ENCODE measurements at places on chromosomes 2 and 18.
A peak's percentile ranks its signal among the peaks of the same experiment; 100 is the strongest.

- peak; percentile 51 for DNase-seq
These were observed 26.7 kb downstream of the LHCGR start for GRCh38 chr2:48728840-48729239.

DNA sequence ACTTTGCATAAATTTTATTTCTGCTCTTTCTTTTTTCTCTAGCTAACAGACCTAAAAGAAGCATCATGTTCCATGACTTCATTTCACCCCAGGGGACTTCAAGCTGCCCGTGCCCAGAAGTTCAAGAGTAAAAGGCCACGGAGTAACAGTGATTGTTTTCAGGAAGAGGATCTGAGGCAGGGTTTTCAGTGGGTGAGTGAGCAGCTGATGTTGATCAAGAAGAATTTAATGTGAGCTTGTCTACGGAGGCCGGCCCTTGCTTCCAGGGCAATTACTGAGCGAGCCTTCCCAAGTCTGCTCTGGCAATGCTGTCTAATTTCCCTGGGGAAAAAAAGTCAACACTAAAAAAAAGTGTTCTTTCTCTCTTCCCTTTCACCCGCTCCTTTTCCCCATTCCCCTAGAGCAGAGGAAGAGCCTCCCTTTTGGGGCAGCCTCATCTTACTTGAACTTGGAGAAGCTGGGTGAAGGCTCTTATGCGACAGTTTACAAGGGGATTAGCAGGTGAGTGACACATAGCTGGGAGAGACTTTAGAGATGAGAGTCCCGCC, 1.2 kb downstream of the CDK15 start:
- no peak for DNase-seq

- no peak for DNase-seq
These were observed 22.1 kb upstream of the CNOT11 start for GRCh38 chr2:101230541-101231001.

- no peak for DNase-seq
These were observed 7.4 kb upstream of the MBP start for GRCh38 chr18:77140030-77140429.

DNA sequence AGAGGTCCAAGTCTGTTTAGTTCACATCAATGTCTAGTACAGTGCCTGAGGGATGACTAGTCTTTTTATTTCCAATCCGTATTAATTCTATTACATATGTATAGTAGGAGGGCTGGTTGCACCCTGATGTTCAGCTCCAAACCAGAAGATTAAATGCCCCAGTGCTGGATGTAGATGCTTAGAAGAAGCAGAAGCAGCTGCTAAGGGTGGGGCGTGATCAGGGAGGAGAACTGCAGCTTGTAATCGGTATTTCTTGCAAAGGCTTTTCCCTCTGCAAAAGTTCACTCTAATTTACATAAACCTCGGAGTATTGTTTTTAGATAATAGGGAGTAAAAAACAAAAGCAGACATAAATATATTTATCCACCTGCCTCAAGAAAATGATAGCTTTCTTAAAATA, 145.3 kb upstream of the ITGA4 start:
- DNase-seq = no peak

GRCh38 chr18:21254576-21254975, 12.5 kb downstream of the GREB1L start:
- DNase-seq = no peak

- no peak for DNase-seq
These were observed 3.2 kb upstream of the TGOLN2 start for GRCh38 chr2:85330839-85331636.

DNA sequence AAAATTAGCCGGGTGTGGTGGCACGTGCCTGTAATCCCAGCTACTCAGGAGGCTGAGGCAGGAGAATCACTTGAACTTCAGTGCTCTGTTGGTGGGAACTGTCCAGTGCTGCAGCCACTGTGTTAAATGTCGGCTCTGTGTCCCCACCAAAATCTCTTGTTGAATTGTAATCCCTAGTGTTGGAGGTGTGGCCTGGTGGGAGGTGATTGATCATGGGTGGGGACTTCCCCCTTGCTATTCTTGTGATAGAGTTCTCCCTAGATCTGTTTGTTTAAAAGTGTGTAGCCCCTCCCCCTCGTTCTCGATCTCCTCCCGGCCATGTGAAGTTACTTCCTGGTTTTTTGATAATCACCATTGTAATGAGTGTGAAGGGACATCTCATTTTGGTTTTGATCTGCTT, 9.8 kb upstream of the RPL31 start:
- no peak for DNase-seq

DNA sequence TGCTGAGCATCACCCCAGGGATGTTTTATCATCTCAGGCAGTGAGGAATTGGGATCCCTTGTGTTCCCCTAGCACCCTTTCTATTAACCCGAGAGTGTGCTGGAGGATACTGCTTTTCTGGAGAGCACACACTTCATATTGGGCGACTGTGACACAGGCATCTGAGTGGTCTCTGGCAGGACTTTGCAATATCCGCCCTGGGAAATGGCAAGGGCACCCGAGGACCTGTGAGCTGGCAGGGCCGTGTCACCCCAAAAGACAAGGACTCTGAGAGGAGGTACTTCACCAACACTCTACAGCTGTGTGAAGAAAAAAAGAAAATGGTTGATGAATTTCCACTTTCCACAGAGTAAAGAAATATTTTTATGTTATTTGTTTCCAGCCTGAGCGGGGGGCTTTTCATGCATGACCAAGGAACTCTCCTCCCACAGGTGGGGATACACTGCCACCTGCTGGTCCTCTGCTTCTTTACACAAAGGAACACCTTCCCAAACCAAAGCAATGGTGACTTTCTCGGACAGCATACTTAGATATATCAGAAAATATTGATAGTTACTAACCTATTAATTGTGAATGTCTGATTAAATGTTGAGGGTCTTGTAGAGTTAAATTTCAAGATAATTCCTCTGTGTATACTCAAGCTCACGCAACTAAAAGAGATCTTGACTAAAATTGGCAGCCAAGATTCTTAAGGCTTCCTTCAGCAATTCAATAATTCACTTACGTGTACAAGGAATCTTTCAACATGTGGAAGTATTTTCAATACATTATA, 45.9 kb upstream of the REG3G start:
- DNase-seq = no peak

DNA sequence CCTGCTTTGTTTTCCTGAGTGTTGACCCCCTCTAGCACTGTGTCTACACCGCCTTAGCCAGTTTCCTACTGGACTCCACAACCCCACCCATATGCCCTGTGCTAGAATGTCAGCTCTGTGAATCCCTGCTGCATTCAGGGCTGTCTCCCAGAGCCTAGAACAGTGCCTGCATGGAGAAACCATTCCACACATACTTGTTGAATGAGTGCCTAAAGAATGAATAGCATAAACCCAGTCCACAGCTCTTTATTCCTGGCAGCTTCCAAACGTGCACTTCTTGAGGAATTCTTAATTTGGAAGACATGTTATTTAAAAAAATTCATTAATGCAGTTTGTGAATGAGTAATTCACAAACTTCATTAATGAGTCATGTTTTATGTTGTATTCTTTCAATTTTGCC, 6.5 kb upstream of the NAPG start:
- DNase-seq = no peak

DNA sequence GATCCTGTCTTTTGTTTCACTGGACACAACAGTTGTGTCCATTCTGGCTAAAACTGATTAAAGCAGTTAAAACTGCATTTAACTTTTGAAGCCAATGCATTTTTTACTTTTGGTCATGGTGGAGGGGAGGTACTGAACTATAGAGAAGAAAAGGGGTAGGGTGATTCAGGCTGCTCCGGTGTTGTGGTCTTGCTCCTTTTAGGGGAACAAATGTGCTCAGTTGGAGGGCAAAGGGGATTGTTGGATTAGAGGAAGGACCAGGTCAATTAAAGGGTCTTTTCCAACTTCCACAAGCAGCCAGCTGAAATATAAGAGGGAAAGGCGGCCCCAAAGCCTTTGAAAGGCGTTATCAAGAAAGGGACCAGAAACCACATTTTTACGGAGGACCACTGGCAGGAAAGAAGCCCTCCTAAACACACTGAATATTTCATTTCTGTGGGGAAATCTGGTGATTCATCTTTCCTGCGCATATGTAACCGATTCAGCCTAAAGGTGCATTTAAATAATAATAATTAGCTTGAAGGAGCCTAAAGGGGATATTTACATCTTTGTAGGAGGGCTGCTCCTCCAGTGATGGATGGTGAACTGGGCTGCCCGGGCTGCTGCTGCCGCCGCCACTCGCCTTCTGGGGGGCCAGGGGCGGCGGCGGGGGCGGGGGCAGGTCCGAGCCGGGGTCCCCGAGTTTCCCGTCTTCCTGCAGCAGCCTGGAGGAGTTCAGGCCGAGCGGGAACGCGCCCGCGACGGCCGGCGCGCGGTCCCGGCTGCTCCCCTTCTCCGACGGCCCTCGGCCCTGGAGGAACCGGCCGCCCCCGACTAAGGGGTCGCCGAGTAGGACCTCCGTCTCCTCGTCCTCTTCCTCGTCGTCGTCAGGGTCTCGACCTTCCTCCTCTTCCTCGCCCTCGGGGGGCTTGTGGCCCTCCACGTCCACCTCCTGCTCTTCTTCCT, 5.2 kb downstream of the SKOR2 start:
- DNase-seq = no peak

DNA sequence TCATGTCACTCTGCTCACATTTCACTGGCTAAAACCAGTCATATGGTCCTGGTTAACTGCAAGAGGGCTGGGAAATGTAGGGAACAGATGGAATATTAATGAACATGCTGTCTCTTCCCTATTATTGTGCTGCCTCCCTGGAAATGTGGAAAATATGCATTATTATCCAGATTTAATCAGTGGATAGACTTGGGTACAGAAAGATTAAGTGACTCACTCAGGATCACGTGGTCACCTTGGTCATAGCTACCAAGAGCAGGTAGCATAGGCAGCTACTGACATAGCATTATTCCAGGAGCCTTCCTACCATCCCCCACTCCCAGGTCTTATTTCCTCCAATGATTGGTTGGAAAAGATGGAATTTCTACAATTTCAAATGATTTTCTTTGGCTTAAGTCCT, 141.1 kb downstream of the HRH4 start:
- no peak for DNase-seq

- DNase-seq = no peak
These were observed 903 bp upstream of the EVX2 start for GRCh38 chr2:176084611-176085119.

GRCh38 chr2:1586251-1586922, 157.9 kb downstream of the PXDN start:
- DNase-seq = no peak

GRCh38 chr18:67508146-67508545, 8.4 kb downstream of the DSEL start:
- no peak for DNase-seq
